B cell (primary cell): ENCODE measurements at places on chromosomes 7 and 10. TPM values are rescaled to one million over a fixed set of nuclear protein-coding genes. Genes with fewer than 3 reads are reported as not detected.

Gene DYNC1I1
- not detected in 2 replicates for total RNA-seq

Gene VWC2
- not detected in 2 replicates for total RNA-seq

Gene SPDYE16
- total RNA-seq: 0.53 and 0.69 TPM in 2 replicates

GRCh38 chr7:152910545-152911225, 151.1 kb downstream of the ACTR3B start:
- H3K4me1 ChIP-seq: no peaks in the 10 kb centered on the region
- H3K27me3 ChIP-seq: no peaks in the 10 kb centered on the region
- no peaks in the 10 kb centered on the region for H3K36me3 ChIP-seq
- H3K4me3 ChIP-seq: no peak overlapping the region

DNA sequence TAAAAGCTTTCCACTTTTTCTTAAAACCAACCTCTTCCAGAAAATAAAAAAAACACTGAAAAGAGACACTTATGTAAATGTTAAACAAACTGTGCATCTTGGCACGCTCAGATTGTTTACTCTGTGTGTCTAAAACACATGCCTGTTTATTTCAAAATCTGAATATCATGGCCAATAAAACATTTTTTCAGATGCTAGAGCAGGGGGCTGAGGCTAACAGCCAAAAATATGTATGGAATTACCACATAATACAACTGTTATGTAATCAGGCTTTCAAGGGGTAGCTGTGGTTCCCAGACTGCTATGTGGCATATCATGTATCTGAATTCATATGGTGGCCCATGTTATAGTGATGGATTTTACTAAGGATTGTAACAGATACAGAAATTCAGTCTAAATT, 130.4 kb downstream of the HIBADH start:
- no peaks in the 10 kb centered on the region for H3K4me1 ChIP-seq
- H3K27me3 ChIP-seq: no peaks in the 10 kb centered on the region
- no peak for DNase-seq
- no peak overlapping the region for H3K4me3 ChIP-seq

DNA sequence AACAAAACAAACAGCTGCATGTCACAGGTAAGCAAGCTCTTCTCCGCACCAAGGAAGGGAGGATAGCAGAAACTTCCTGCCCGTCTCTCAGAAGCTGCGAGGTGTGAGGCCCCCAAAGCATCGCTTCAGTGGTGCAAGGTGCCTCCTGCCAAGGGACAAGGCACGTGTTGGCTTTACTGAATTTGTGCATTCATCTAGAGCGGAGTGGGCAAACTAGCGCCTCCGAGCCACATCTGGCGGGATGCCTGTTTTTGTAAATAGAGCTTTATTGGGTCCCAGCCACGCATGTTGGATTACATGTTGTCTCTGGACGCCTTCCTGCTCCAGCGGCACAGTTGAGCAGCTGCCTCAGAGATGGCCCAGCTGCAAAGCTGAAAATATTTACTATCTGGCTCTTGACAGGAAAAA, 27.7 kb downstream of the PHYH start:
- H3K36me3 ChIP-seq: no peaks in the 10 kb centered on the region
- no peaks in the 10 kb centered on the region for H3K27me3 ChIP-seq
- no peak overlapping the region for H3K27ac ChIP-seq
- no peaks in the 10 kb centered on the region for H3K4me1 ChIP-seq
- no peak overlapping the region for H3K4me3 ChIP-seq

GRCh38 chr7:114851406-114852061, 70.4 kb upstream of the MDFIC start:
- no peaks in the 10 kb centered on the region for H3K27me3 ChIP-seq
- H3K4me3 ChIP-seq: no peak overlapping the region
- no peaks in the 10 kb centered on the region for H3K4me1 ChIP-seq
- H3K27ac ChIP-seq: no peak overlapping the region

- H3K27me3 ChIP-seq: no peaks in the 10 kb centered on the region
- peaks cover 4% of the 10 kb centered on the region for H3K36me3 ChIP-seq
- H3K4me3 ChIP-seq: no peak overlapping the region
- no peaks in the 10 kb centered on the region for H3K4me1 ChIP-seq
Observed at GRCh38 chr10:5720182-5720581, 35.5 kb downstream of the TASOR2 start.

DNA sequence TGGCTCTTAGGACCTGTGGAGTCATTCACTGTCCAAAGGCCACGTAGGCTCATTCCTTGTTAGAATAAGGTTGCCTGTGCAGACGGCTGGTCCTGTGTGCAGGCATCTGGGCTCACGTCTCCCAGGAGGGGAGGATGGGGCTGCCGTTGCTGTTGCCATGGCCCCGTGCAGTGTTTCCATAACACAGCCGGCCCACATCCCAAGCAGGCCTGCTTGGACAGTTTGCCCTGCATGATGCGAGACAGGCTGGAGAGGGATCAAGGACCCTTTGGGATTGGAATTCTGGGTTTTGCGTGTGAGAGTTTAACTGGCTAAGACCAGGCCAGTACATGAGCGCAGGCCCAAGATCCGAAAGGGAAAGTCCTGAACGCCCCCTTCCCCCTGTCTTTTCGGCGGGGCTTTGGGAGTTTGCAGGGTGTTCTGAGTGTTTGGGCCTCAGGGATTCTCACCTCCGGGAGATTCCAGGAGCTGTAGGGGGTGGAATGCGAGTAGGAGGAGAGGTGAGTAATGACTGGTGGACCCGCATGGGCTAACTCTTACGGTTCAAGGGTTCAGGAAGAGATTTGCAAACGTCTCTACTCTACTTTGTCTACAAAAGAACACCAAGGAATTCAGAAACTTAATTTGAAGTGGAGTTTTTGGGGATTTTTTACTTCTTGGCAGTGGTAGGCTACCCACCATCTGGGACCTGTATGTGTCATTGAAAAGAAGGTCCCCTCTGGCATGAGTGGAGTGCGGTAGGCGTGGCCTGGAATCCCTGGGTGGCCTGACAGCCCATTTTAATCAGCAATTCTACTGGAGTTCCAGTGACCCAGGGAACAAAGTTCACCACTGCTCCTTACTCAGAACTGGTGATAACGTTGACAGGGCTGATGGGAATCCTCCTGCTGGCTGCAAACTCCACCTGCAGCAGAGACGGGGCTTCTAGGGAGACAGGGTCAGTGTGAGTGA, 125.4 kb downstream of the ITIH5 start:
- H3K4me1 ChIP-seq: no peaks in the 10 kb centered on the region
- H3K4me3 ChIP-seq: no peak overlapping the region
- no peak for DNase-seq
- H3K36me3 ChIP-seq: no peaks in the 10 kb centered on the region

- no peak overlapping the region for H3K27ac ChIP-seq
- H3K36me3 ChIP-seq: peaks cover 4% of the 10 kb centered on the region
- H3K4me1 ChIP-seq: peaks cover 5% of the 10 kb centered on the region
- no peak for DNase-seq
- no peak overlapping the region for H3K4me3 ChIP-seq
Observed at GRCh38 chr7:66213637-66214036, 8.5 kb downstream of the TPST1 start.

DNA sequence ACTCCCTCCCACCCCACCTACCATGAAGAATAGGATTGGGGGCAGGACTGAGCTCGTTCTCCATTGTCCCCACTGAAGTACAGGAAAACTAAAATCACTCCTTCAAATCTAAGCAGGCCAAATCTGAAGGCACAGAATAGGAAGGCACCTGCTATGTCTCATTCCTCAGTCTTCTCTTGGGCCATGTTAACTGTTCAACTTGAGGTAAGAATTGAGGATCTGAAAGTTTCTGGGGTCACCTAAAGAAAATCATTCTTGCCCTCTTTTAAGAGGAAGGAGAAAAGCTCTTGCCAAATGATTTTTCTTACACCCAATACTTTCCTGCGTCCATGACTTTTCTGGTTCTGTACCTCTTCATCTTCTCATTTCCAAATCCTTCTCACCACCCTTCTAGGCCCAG, 4.9 kb downstream of the CPN1 start:
- peaks cover 6% of the 10 kb centered on the region for H3K27me3 ChIP-seq
- H3K36me3 ChIP-seq: no peaks in the 10 kb centered on the region
- H3K27ac ChIP-seq: no peak overlapping the region
- H3K4me1 ChIP-seq: no peaks in the 10 kb centered on the region
- DNase-seq: no peak

- no peak overlapping the region for H3K27ac ChIP-seq
- H3K27me3 ChIP-seq: no peaks in the 10 kb centered on the region
- no peak for DNase-seq
- no peak overlapping the region for H3K4me3 ChIP-seq
- H3K36me3 ChIP-seq: peaks cover 5% of the 10 kb centered on the region
- no peaks in the 10 kb centered on the region for H3K4me1 ChIP-seq
Observed at GRCh38 chr7:135374736-135375135, 135.2 kb downstream of the CNOT4 start.
